H54 (cell line): ENCODE measurements at places on chromosomes 2 and 18.

DNA sequence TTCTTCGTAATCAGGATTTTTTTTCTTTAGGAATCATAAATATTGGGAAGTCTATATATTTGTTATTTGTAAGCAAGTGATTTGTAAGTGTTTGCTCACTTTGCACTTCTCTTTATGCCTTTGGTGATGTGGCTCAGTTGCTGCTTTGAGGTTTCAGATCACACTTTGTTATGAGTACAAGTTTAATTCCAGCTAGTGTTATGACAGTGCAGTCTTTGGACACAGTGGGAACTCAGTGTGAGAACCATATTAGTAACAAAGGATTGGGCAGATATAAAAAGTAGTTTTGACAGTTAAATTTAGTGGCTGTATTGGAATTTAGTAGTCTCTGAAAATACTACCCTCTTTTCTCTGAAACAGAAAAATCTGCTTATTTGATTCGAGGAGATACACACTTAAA, 67.7 kb downstream of the ABI2 start:
- no peak for DNase-seq

- no peak for DNase-seq
Observed at GRCh38 chr2:204625135-204625534, 79.9 kb downstream of the PARD3B start.

DNA sequence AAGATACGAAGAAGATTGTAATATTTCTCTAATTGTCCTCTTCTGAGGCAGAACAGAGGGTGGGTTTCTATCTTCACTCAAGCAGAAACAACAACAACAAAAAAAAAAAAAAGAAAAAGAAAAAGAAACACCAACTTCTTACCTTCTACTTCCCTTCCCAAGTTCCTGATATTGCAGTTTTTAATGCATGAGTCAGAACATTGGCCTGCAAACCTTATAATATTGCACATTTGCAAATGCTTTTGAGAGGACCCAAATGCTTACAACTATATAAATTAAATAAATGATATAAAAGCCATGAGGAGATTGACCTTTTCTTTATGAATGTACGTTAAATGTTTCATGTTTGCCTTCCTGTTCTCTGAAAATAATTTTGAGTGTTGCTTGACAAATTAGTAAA, 37.3 kb downstream of the PAX3 start:
- no peak for DNase-seq

DNA sequence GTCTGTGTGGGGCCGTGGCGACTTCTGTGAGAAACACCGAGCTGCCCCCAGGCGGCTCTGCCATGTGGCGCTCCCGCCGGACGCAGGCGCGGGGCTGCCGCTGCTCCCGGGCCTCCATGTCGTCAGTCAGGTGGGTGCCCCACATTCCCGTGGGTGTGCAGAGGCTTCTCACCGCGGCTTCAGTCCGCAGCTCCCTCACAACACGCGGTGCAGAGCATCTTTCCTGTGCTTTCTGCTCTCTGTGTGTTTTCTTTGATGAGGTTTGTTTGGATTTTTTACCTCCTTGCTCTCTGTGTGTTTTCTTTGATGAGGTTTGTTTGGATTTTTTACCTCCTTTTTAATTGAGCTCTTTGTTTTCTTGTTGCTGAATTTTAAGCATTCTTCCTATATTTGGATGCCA, 13.0 kb downstream of the AQP12A start:
- no peak for DNase-seq

DNA sequence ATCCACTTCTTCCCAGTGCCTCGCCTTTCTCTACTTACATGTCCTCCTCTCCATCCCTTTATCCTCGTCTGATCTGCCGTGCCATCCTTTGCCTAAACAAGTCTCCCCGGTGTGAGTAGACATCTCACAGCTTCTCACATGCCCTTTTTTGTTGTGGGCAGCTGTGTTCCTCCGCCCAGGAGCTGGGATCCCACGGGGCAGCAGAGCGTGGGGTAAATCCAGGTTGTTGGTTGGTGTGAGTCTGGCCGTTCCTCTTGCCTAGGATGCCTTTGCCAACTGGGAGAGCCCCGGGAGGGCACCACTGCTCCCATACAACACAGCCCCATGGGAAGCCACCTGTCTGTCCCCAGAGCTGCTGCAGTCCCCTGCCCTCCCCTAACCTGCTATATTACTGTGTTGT, 22.4 kb downstream of the SLC30A3 start:
- DNase-seq = no peak

- DNase-seq = no peak
Observed at GRCh38 chr2:169796441-169796840, 2.2 kb upstream of the SSB start.

DNA sequence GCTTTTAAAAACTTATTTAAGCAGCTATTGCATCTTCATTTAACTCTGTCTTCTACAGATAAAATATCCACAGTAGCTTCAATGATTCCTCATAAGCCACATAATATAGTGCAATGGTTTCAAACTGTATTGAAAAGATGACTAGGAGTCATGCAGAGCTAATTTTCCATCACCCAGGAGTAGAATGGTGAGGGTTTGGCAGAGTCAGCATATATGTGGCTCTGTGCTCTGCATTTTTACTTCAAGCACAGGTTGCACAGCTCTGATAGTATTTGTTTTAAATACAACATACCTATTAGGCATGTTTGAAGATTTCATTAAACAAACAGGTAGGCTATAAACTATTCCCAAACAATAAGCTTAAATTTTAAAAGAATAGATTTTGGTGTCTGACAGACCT, 731.9 kb upstream of the VRK2 start:
- DNase-seq = no peak

GRCh38 chr2:21083482-21083881, 39.6 kb upstream of the APOB start:
- DNase-seq = no peak

DNA sequence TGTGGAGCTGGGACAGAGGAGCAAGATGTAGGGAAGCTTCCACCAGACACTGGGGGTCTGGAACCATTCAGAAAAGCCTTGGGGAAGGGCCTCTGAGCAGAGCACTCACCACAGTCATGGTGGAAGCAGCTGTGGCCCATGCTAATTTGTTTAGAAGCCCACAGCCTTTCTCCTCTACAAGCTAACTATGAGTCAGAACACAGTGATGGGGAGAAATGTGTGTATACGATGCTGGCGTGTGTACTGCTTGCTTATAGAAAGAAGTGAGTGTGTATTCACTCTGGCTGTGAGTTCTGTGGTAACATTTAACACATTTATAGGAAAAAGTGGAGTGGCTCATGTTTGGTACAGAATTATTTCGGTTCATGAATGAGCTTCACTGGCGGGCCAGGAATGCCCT, 157.0 kb upstream of the ACAA2 start:
- no peak for DNase-seq

DNA sequence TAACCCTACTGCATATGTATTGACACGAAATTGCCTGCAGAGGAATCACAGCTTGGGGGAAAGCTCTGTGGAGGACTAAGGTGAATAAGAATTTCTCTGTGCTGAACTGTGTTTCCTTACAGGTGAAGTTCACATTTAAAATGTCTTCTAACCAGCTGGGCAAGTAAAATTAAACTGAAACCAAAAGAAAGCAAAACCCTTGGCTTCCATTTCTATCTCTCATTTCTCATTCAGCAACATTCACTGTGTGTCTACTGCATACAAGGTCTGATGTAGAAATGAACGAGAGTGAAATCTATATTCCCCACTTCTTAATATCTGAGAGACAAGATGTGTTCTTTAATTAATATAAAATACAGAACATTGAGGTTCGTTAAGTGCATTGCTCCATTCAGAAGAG, 397.3 kb downstream of the SOX11 start:
- DNase-seq = no peak

DNA sequence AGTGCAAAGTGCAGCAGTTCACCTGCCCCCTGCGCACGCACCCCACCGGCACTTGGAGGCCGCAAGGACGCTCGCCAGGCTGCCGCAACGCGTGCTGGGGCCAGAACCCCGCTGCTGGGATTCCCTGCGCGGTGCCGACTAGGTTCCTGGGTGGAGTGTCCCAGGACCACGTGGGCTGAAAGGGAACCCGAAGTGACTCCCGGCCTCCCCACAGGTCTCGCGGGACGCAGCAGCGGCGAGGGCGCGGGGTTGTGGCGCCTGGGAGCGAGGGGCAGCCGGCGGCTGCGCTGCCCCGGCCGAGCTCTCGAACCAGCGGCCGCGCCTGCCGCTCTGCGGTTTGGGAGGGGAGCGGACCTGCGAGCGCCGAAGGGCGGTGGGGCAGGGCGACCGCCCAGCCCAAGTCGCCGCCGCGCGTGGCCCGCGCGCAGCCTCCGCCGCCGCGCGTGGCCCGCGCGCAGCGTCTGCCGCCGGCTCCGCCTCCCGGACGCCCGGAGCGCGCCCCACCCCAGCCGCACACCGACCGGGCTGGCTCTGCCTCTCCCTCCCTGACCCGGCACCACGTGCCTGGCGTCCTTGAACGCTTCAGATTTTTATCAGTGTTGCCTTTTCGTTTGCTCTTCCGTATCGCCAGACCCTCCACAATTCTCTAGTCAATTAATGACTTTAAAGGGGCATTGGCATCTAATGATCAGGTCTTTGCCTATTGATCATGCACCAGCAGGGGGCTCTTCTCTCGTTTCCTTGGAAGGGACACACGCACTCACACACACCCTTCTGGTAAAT, at the start of gene FTCDNL1:
Gene FTCDNL1, minus strand, starts transcription at position 475 of the 783 bp plus-strand sequence. CDS start 2,230 bp downstream, outside the sequence.
- peak; percentile 66 for DNase-seq

GRCh38 chr2:80288576-80288975, 16.0 kb downstream of the LRRTM1 start:
- no peak for DNase-seq

- DNase-seq = no peak
Observed at GRCh38 chr2:220521551-220521950, 894.1 kb downstream of the SLC4A3 start.

DNA sequence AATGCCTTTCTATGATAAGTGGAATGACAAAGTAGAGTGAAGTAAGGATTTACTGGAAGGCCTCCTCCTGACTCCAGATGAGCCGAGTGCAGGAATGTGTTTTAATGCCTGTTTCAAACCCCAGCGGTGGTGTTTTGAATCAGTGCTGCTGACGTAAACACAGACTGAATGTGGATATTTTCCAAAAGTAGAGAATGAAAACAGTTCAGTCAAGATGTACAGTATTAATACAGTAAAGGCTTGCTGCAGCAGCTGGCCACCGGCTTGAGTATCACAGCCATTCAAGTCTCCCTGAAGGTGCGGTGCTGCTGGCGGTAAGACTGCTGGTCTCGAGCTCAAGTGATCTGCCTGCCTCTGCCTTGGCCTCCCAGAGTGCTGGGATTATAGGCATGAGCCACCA, 46.7 kb downstream of the ARHGAP28 start:
- DNase-seq = no peak

GRCh38 chr2:227460833-227461232, 11.1 kb upstream of the AGFG1 start:
- no peak for DNase-seq

DNA sequence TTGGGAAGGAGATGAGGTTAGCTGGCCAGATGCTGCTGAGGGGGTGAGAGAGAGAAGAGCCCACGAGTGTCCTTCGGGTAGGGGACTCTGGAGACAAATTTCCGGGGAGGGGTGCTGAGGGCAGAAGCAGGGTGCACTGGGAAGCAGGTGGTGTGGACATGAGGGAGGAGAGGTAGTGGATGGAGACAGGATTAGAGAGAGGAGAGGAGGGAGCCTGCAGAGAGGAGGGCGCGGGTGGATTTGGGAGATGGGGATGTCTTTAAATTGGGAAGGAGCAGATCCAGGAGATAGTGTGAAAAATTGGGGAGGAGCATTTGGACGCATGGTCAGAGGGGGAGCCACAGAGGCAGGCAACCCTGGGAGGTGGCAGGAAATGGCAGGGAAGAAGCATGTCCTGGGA, 154.7 kb downstream of the DYSF start:
- DNase-seq = no peak

DNA sequence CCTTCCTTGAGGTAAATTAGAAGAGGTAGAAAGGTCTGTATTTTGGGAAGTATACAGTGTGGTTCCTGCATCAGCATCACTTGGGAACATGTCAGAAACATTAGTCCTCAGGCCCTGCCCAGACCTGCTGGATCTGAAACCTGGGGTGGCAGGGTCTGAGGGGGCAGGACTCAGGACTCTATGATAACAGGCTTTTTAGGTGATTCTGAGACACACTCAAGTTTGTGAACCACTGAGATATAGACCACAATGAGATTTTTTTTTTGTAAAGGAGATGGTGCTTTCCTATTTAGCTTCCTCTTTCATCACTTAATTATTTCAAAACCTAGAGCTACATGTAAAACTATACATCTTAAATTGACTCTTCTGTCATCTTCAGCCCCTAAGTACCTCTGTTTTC, 262.7 kb upstream of the SPOPL start:
- DNase-seq = no peak

- DNase-seq = peak; percentile 71
Observed at GRCh38 chr2:233832869-233833311, 21.4 kb downstream of the HJURP start.

GRCh38 chr18:52312346-52312745, 27.7 kb upstream of the DCC start:
- DNase-seq = no peak

- DNase-seq = no peak
Observed at GRCh38 chr2:64582774-64583340, 58.7 kb downstream of the AFTPH start.

- DNase-seq = no peak
Observed at GRCh38 chr2:72914589-72915319, 2.6 kb upstream of the EMX1 start.

- no peak for DNase-seq
Observed at GRCh38 chr2:241443486-241444223, 64.7 kb downstream of the STK25 start.

GRCh38 chr2:222127660-222128059, 171.1 kb downstream of the PAX3 start:
- no peak for DNase-seq

GRCh38 chr18:68482815-68483214, 232.1 kb downstream of the TMX3 start:
- DNase-seq = no peak

DNA sequence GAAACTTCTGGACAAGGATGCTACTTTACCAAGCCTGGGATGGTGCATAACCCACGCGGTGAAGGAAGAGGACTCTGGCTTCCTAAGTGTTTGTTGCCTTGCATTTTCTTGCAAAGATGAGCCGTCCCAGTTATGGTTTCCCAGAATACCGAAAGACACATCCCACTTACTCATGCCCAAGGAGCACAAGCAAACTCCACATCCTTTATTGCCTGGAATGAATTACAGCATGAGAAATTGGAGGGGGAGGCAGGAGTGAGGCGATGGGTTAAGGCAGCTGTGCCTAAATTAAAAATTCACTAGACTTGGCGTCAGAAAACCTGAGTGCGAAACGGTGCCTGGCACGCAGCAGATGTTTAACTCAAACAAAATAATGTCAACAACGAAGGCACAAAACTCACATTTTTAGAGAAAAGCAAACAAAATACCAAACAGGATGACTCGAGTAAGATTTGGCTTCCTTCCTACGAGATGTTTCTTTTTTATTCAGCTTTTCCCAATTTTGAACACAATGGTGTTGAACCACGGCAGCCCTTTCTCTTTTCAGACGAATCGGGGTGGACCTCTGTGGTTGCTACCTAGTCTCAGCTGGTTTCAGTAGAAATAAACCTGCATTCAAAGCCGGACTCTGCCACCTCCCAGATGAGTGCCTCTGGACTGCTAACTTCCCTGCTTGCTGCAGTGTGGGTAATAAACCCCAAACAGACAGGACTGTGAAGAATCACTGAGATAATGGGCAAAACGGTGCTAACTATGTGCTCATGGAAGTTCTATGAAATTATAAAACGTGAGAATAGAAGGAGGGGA, 100.3 kb upstream of the NCK2 start:
- no peak for DNase-seq
